ENCODE measurements at places on chromosomes 6 and 20. TPM values are rescaled to one million over a fixed set of nuclear protein-coding genes. Genes with fewer than 3 reads are reported as not detected.

PRR3 gene
- 10.0 TPM for total RNA-seq

ANKS1A gene
- total RNA-seq: 13.8 TPM

TREML1 gene
- not detected for total RNA-seq

CST7 gene
- not detected for total RNA-seq

CRISP3 gene
- not detected for total RNA-seq

PRL gene
- total RNA-seq: not detected

ZC3H12D gene
- not detected for total RNA-seq

PRDM1 gene
- total RNA-seq: 14.3 TPM

TGM2 gene
- 269 TPM for total RNA-seq

SALL4 gene
- 0.60 TPM for total RNA-seq

SNTA1 gene
- total RNA-seq: 21.1 TPM

ANKRD6 gene
- total RNA-seq: not detected

FAM83B gene
- total RNA-seq: not detected

TAF8 gene
- 15.5 TPM for total RNA-seq

EDN3 gene
- total RNA-seq: not detected

BNIP5 gene
- total RNA-seq: not detected

SPO11 gene
- not detected for total RNA-seq

GPR63 gene
- total RNA-seq: 1.9 TPM

PLG gene
- not detected for total RNA-seq

ULBP1 gene
- 10.4 TPM for total RNA-seq

LAMA4 gene
- 116 TPM for total RNA-seq

EPPIN gene
- total RNA-seq: not detected

C6orf52 gene
- not detected for total RNA-seq

ECT2L gene
- total RNA-seq: not detected

C6orf163 gene
- 0.14 TPM for total RNA-seq

C6orf15 gene
- total RNA-seq: not detected

LY6G5B gene
- 6.0 TPM for total RNA-seq
